NAMALWA (cell line): ENCODE measurements at places on chromosomes 1 and 21.

DNA sequence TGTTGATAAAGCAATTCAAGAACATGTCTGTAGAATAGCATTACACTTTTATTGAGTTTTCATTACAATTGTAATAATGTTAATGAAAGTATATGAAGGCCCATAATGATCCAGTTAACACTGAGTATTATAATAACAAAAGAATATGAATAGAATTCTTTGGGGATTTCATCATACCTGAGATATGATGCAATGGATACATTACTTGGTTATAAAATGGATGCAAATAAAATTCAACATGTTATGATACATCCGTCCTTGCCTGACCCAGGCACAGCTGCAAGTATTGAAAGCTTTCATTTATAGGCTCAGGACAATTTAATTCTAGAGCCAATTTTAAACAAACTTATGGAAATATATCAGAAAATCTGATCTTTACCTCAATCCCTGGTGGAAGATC lies 8.2 kb upstream of the KCNA3 start:
- DNase-seq = no peak

DNA sequence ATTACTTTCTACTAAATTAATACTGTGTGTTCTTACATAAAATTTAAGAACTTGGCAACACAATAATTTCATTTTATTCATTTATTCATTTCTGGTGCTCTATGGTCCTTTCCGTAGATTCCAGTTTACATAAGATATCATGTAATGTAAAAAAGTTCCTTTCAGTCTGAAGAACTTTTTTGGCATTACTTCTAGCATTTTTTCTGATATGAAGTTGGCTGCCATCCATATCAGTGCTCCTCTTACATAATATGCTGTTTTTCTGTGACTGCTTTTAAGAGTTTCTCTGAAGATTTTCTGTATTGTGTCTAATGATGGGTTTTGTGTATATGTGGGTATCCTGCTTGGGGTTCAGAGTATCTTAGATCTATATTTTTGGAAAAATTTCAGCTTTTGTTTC lies 34.8 kb downstream of the LIN9 start:
- DNase-seq = no peak

DNA sequence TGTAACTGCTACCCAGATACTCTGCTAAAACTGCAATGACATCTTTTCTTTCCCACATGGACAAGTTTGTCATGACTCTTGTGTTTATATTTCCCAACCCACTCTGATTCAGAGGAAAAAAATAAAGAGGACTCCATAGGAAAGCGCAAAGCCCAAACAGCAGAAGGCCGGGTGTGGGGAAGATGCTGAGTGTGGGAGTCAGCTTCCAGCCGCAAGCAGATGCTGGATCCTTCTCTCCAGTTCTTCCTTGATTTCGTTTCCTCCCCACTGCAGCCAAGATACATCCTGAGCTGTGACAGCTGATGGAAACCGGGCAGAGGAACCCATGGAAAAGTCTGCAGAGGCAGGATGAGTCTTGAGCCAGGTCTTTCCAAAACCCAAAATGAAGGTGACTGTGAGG lies 498.2 kb downstream of the PLPP3 start:
- no peak for DNase-seq

- DNase-seq = no peak
These were observed 346.1 kb downstream of the OMA1 start for GRCh38 chr1:58200437-58200836.

- DNase-seq = no peak
These were observed 97.5 kb downstream of the DISC1 start for GRCh38 chr1:231724041-231724440.

GRCh38 chr1:38332649-38333310 lies 286.2 kb upstream of the POU3F1 start:
- no peak for DNase-seq

DNA sequence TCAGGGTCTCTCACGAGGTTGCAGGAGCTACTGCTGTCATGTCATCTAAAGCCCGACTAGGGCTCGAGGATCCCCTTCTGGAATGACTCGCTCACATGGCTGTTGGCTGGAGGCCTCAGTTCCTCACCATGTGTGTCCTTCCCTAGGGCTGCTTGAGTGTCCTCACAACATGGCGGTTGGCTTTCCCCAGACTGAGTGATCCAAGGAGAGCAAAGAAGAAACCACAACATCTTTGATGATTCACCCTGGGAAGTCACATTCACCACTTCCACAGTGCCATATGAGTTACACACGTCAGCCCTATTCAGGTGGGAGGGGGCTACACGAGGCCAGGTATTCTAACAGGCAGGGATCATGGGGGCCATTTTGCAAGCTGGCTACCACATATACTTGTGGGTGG lies 64.9 kb downstream of the FHAD1 start:
- no peak for DNase-seq

DNA sequence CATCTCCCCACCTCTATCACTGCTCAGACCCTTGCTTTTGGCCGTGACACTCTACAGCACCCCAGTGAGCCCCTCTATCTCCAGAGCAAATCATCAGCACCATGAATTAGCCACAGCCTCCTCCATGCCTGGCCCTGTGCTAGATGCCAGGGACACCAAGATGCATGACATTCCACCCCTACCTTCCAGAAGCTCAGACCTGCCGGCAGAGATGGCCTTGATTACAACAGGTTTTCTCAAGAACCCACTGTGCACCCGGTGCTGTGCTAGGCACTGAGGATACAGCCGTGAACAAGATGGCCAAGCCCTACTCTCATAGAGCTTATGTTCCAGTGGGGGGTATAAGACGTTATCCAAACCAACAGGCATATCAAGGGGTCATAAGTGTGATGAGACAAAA lies 30.6 kb downstream of the CDK18 start:
- DNase-seq = no peak

GRCh38 chr1:160428053-160428452 lies 27.7 kb downstream of the VANGL2 start:
- no peak for DNase-seq

GRCh38 chr1:200306944-200307754 lies 102.7 kb downstream of the ZNF281 start:
- DNase-seq = peak; percentile 81

DNA sequence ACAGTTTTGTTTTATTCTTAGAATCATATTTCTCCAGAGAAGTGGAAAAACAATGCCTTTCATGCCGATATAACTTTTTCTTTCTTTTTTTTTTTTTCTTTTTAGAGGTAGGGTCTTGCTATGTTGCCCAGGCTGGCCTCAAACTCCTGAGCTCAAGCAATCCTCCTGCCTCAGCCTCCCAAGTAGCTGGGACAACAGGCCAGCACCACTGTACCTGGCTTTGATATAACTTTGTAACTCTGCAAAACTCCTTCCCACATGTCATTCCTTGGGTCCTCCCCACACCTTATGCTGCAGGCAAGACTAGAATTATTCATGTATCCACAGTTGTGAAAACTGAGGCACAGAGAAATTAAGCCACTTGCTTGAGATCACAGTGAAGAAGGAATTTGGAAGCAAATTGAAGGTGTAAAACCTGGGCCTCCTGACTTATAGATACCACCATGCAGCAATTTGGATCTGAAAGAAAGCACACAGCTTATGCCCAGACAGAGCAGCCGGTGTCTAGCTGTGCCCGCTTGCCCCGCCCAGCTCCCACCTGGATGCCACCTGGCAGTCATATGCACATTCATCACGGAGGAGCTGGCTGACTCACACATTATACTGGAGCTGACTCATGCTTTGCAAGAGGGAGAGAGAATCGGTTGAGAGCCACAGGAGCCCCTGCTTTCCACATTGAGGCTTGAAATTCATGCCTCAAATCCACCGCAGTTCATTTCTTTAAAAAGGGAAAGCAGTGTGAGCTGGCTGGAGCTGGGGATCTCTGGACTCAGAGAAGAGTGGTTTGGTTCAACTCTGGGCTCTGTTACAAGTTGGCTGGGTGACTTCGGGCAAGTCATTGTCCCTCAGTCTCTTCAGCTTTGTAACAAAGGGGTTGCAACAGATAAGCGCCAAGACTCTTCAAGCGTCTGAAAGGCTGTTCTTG lies 8.3 kb upstream of the SLC2A1 start:
- DNase-seq = no peak

- no peak for DNase-seq
These were observed 1.3 kb downstream of the RNF2 start for GRCh38 chr1:185046668-185047067.

GRCh38 chr1:230753191-230753585 lies 6.0 kb downstream of the CAPN9 start:
- no peak for DNase-seq

GRCh38 chr1:201051399-201051798 lies 27.9 kb upstream of the KIF21B start:
- DNase-seq = no peak

GRCh38 chr1:215146240-215146975 lies 63.9 kb downstream of the KCNK2 start:
- DNase-seq = peak; percentile 14

GRCh38 chr1:238264951-238265350 lies 374.2 kb upstream of the ZP4 start:
- DNase-seq = no peak

DNA sequence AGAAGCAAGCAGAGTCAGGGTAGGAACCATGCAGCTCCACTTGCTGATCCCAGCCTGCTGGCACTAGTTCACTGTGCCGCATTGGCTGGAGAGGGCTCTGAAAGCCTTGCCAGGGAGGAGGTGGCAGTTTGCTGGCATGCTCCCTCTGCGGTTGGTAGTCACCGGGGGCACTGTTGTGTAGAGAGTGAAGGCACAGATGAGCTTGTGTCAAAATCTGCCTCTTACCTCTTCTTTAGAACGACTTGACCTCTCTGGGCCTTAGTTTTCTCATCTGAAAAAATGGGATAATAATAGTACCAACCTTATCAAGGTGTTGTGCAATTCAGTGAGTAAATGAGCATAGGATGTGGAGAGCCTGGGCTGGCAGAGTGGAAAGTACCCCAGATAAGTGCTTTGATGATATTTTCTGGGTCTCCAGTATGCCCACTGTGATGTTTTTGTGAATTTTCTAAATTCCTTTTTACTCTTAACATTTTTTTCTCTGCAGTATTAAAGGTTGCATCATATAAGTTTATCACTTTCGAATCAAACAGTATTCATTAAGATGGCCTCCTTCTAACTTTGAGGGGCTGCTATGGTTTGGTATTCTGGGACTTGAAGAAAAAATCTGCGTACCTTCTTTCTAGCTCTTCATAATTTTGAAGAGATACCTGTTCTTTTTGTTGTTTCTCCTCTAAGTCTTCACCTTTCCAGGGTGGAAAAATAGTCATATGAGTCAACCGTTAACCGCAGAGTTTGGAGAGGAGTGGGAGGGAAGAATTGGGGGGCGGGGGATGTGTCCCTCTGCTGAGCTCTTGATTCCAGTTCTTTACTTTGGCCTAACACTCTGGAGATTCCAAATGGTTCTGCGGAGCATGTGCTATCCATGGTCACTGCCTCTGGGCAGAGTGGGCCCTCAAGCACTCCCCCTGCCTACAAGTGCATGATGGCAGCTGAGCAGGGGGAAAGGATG lies 26.8 kb downstream of the SZRD1 start:
- DNase-seq = peak; percentile 37

- no peak for DNase-seq
These were observed 98.1 kb downstream of the ADSS2 start for GRCh38 chr1:244353551-244354091.

DNA sequence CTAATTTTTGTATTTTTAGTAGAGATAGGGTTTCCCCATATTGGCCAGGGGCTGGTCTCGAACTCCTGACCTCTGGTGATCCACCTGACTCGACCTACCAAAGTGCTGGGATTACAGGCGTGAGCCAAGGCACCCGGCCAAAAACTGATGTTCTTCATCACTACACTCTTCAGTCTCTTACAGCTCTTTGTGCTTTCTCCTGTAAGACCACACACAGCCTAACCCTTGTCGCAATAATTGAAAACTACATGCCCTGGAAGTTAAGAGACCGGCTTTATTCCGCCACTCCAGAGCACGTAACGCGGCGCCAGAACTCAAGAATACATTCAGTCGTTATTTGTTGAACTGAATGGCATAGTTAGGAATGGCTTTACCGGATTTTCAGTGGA lies 552 bp downstream of the GPATCH4 start:
- DNase-seq = no peak

GRCh38 chr1:178168536-178168935 lies 74.6 kb downstream of the RASAL2 start:
- DNase-seq = no peak

DNA sequence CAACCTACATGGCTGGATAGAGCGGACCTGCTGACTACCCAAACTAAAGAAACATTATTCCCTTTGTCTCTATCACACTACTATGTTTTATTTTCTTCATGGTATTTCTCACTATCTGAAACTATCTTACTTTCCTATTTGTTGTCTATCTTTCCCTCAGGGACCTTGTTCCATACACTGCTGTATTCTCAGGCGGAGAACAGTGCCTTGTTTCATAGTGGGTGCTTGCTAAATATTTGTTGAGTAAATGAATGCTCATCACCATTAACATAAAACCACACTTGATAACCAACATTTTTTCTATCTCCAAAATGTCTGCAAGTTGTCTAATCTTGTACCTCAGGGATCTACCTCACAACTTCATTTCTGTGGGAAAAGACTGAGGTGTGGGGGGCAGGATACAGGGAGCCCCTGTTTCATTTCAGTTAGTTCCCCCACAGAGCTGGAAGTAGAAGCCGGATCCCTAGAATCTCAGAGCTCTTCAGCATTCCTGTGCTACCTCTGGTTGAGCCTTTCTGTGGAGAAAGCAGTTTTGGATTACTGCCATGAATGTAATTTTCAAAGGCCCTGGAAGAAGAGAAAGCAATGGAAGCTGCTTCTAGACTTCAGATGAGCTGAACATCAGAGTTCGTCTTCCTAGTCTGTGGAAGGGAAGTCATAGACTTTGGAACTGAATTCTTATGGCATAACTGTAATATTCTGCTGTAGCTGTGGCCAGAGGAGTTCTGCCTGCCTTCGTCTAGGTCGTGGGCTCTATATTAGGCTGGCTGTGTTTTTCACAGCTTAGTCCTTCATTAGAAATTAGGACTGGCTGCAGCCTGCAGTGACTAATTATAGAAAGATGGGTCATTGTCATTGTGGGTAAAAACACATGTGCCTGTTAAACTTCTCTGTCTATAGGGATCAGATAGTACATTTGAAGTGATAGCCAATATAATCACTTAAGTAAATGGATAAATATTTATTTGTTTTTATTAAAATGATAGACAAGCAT lies 293.2 kb upstream of the SGIP1 start:
- no peak for DNase-seq

DNA sequence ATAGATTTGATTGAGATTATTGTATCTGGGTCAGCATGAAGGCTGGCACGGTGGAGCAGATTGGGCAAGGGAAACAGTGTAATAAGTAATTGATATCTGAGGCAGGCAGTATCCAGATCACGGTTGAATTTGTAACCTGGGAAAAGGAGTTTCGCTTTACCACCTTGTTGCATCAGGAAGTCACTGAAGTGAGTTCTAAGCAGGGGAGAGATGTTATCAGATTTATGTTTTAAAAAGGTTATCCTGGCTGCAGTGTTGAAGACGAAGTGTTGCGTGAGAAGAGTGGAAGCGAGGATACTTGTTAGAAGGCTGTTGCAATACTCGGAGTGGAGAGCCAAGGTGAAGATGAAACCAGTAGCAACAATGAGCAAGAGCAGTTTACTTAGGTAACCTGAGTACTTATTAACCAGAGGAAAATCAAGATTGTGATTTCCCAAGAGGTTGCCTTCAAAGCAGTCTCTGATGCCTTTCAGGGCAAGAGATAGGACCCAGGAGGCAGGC lies 77.8 kb downstream of the LHX9 start:
- DNase-seq = no peak

- no peak for DNase-seq
These were observed 181.8 kb upstream of the FMN2 start for GRCh38 chr1:239909898-239910297.
